ENCODE measurements at places on chromosomes 11 and 22.

- no peak for DNase-seq
Observed at GRCh38 chr11:96097844-96098421, 174.0 kb upstream of the MTMR2 start.

GRCh38 chr11:71076525-71077304 is 175.7 kb downstream of the SHANK2 start:
- no peak for DNase-seq

DNA sequence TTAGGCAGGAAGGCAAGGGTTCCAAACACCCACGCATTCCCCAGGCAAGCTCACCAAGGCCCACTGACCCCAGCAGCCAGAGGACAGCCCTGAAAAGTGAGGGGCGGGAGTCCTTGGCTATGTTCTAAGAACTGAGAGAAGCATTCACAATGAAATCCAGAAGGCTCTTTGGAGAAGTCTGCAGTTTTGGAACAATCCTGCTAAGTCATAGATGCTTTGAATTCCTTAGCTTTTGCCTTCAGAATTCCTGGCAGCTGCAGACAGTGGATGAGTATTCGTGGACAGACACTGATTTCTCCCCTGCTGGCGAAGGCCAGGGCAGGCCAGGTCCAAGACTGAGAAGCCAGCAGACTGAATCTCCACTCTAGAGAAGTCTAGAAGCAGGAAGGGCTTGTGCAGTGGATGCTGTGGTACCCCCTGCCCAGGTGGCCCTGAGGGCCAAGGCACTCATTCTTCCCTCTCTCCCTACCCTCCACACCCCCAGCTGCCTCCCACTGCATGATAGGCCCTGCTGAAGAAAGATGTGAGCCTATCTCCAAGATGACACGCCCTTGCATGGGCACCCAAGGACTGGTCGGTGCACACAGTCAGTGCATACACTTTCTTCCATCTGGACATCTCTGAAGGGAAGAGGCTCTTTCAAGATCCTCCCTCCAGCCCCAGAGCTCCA is 133.2 kb upstream of the TEAD1 start:
- no peak for DNase-seq

GRCh38 chr11:116602637-116602942 is 170.2 kb downstream of the BUD13 start:
- DNase-seq = no peak

GRCh38 chr22:42918500-42918899 is 61.4 kb upstream of the ARFGAP3 start:
- no peak for DNase-seq

All from HEK293T (cell line).